Left renal cortex interstitium (tissue), 4 donors: ENCODE measurements at places on chromosomes 2 and 18.

GRCh38 chr2:15040429-15041084 lies 408.0 kb downstream of the LRATD1 start:
- no peak for DNase-seq

- DNase-seq, result no peak
Measured at GRCh38 chr2:85540133-85540648, 1.2 kb downstream of the MAT2A start.

DNA sequence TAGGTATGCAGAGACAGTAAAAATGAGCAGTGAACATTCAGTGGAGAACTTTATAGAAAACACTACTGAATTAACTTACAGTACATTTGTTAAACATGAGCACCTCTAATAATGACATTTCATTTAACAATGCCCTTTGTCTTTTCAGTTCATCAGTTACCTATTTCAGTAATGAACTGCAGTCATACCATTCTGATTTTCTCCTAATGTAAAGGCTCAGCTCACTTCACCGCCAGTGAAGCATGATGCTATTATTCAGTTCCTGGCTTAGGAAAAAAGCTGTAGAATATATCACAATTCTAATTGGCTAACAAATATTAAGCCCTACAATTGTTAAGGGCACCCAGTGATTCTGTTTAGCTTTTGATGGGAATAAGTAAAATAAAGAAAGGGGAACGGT lies 37.1 kb upstream of the CCDC93 start:
- no peak for DNase-seq

- no peak for DNase-seq
Measured at GRCh38 chr2:235725016-235725489, 231.2 kb downstream of the AGAP1 start.

DNA sequence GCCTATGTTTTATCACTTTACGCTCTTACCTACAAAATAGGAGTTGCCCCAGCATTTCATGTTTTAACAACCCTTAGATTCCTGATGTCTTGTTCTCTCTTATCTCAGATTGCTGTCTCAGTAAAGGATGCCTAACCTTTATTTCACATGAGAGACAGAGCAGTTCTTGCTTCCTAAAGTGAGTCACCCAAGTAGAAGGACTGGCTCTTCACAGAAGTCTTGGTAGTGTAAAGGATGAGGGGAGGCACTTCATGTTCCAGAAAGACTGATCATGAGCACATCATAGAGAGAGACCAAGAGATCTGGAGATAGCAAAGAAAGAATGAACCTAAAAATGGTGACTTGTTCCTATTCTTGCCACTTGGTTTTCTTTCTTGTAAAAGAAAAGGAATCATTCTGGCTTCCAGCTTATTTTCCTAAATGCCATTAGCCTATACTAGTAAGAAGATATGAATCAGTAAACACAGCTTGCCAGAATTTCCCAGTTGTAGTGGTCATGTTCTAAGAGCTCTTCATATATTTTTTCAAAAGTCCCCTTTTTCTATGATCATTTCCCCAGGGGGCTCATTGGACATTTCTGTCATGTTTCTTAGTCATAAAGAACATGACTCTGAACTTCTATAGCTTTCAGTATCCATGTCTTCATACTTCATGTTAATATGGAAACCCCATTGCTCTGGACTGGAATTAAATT lies 54.9 kb downstream of the MAPRE2 start:
- DNase-seq, result no peak

DNA sequence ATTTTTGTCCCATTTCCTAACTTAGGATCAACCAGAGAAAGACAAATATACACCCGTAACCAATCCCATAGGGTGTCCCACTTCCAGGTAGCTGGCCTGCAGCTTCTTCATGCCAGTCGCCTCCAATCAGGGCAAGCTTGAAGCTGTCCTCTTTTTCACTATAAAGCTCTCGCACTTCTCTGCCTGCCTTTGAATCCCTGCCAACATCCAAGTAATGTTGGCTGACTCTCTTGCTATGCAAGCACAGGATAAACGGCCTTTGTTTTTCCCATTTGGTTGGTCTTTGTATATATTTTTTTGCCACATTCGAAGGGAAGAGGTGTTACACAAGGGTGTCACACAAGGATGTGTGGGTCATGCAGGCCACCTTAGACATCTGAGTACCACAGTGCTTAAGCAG lies 388.8 kb downstream of the CBLN2 start:
- DNase-seq, result no peak

GRCh38 chr2:235478609-235479008 lies 15.2 kb upstream of the AGAP1 start:
- no peak for DNase-seq

DNA sequence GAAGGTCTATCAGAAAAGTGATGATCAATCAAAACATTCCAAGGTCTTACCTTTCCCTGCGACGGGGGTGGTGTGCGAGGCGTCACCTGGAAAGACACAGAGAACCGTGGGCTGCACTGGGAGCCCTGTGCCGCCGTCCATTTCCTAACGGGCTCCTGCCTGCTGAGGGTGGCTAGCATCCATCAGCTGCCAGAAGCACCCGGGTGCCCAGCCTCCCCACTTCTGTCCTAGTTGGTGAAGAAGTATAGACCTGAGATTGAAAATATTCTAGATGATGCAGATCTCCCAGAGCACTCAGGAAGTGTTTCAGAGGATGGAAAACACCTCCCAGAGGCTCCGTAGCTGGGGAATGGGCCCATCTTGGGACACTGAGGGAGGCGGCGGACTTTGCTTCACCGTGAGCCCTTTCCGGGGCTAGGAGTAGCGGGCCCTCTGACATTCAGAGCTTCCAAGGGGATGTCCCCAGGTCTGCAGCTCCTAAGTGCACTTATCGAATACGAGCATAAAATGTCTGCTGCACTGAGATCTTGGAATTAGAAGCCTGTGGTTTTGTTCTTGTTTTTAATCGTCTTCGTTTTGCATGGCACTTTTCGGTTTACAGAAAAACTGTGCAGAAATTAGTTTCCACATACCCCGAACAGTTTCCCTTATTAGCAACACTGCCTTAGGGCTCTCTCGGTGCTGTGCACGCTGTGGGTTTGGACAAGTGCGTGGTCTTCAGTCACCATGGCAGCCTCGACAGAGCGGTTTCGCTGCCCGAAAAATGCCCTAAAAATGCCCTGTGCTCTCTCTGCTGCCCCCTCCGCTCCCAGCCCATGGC lies 143.5 kb downstream of the MBP start:
- DNase-seq, result no peak

- no peak for DNase-seq
Measured at GRCh38 chr2:71500426-71501079, 47.2 kb downstream of the DYSF start.

DNA sequence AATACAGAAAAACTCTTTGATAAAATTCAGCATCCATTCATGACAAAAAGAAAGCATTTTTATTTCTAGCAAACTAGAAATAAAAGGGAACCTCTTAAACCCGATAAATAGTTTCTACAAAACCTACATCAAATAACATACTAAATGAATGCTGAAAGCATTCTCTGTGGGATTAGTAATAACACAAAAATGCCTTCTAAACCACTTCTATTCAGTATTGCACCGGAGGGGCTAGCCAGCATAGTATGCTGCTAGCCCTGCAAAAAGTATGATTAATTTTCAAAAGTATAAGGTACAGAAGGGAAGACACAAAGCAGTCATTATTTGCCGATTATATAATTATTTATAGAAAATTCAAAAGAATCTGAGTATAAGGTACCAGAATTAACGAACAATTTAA lies 145.2 kb downstream of the DTNB start:
- DNase-seq, result no peak

- no peak for DNase-seq
Measured at GRCh38 chr2:62140426-62141141, 55.3 kb upstream of the B3GNT2 start.

- DNase-seq, result no peak
Measured at GRCh38 chr2:11698009-11698922, 28.3 kb upstream of the NTSR2 start.

DNA sequence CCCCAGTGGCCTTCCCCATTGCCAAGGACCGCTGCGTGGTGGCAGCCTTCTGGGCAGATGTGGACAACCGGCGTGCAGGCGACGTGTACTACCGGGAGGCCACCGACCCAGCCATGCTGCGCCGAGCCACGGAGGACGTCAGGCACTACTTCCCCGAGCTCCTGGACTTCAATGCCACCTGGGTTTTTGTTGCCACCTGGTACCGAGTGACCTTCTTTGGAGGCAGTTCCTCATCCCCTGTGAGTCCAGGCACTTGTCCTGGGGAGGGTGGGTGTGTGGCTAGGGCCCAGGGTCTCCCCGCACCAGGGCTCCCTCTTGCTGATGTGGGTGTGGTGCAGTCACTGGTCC lies 31.9 kb downstream of the SNED1 start:
- DNase-seq, result no peak

GRCh38 chr18:43650426-43650825 lies 373.1 kb upstream of the SYT4 start:
- no peak for DNase-seq

- DNase-seq, result no peak
Measured at GRCh38 chr2:18966131-18966530, 376.8 kb upstream of the NT5C1B start.

GRCh38 chr2:58155160-58155778 lies 85.9 kb downstream of the FANCL start:
- no peak for DNase-seq

DNA sequence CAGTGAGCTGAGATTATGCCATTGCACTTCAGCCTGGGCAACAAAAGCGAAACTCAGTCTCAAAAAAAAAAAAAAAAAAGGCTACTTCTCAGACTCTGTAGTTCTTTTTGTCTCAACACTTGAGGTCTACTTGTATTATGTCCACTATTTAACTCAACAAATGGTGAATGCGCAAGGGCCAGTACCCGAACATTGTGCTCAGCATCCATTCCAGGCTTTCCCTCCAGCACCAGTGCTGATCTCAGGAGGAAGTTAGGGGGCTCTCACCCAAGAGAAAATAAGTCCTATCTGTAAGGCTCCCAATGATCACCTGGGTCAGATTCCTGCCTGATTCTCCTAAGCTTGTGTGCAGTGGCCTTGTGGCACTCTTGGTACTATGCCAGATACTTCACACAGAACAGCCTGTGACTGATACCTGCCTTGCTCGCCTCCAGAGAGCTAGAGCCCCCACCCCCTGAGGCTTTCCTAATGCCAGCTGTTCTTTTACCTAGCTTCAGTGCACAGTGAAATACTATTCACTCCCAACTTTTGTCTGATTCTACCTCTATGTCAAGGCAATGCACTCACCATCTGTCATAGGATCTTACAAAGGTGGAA lies 74.9 kb downstream of the INO80D start:
- no peak for DNase-seq

- DNase-seq, result peak; percentile 41
Measured at GRCh38 chr2:30026091-30027055, 105.0 kb upstream of the ALK start.

- DNase-seq, result no peak
Measured at GRCh38 chr18:12372406-12372805, 4.6 kb downstream of the AFG3L2 start.

DNA sequence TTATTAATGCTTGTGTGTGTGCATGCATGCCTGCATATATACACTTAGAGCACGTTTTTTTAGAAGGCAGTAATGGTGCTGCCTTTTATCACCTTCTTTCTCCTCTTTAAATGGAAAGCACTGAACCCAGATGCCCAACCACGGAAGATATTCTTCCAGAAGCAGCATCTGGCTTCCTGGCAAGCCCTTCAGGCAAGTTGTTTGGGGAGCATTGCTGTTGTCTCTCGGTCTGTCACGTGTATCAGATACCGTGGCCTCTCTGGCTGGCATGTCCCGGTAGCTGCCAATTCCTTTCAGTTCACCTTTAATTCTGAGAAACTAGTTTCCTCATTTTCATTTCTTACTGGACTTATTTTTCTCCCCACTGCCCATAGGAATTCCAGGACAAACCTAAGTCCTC lies 587.8 kb downstream of the ARHGAP15 start:
- DNase-seq, result no peak

DNA sequence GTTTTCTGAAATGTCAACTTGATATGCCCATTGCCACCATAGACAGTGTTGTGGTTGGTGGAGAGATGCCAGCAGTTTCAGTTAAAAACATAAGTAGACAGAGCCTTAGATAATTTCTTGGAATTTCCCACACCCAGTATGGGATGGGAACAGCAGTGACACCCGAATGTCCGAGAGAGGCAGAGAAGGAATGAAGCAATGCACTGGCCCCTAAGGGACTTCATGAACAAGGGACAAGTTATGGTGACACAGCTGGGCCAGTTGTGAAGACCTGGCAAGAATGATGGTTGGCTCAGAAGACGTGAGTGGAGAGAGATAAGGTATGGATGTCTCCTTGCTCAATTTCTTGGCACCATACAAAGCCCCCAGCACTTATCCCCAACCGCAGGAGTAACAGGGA lies 165.2 kb upstream of the APCDD1 start:
- DNase-seq, result no peak

DNA sequence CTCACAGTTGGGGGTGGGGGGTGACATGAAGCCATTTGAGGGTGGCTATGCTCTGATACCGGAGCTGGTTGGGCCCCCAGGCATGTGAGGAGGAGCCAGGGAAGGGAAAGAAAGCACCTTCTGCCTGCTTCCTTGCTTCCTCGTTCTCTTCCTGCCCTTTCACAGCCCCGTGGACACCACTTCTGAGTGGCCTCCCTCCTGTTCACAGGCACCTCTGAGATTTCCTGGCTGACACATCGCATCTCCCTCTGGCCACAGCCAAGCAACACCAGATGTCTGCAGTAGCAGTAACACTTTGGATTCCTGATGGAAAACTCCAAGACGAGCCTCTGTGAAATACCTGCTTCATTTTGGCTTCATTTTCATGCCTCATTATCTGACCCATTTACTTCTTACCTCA lies 64.7 kb upstream of the ST3GAL5 start:
- no peak for DNase-seq

DNA sequence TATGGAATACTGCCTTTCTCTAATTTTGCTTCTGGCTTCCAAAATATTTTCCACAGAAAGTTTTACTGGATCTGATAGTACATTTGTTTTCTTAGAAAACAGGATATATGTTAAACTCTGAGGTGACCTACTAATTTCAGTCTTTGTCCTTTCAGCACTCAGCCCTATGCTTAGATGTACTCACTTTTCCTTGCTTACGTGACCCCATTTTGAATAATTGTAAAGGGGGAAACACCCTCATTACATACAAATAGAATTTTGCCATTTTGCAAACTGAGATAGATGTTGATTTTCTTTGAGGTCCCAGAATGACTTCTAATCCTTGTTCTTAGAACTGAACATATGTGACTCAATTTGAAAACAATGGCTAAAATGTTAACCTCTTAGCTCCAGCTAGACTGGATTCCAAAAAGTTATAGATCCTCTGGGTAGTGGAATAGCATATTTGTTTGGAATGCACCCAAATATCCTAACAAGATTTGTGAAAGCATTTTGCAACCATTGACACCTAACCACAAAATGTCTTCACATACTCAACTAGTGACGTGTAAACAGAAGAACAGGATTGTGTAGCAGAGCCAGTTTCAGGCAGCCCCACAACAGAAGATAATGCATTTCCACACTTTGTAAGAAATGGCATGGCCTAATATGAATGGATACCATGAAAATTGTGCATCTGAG lies 44.8 kb upstream of the EHBP1 start:
- no peak for DNase-seq

- DNase-seq, result no peak
Measured at GRCh38 chr2:242046206-242046826, 176.8 kb downstream of the RTP5 start.

DNA sequence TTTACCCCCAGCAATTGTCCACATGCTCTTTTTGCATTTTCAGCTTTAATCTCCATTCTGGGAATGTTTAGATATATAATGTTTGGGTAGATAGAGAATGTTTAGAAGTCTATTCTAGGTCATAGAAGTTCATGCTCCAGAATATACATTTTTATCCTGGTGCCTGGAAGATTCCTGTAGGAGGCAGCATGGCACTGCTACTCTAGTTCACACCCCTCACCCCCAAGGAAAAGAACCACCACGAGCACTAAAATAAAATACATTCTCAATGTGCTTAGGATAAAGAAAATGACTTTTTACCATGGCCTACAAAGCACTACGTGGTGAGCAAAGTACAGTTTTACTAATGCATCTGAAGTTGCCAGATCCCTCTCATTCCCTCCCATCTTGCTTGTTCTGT lies 53.8 kb downstream of the MYO1B start:
- DNase-seq, result no peak
